Activated CD4-positive, alpha-beta T cell treated with anti-CD3 and anti-CD28 coated beads, Interleukin-2, amount 10 ng/mL, durations not matched to agents 24 days and 14 days (primary cell): ENCODE measurements at places on chromosomes 13 and 19.

DNA sequence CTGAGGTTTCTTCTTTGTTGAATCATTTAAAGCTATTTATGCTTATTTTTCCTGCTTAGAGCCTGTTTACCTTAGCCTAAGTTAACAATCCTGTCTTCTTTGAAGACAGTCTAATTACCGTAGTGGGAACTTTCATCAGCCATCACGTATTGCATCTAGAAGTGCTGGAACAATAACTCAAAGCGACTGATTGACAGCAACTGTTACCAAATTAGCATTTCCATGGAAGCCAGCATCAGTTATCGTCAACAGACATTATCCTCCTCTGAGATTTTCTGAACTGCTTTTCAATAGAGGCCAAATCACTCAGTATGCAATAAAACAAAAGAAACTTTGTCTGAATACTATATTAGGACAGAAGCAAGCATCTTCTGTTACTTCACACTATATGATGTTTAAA is 433.3 kb upstream of the SLITRK1 start:
- H3K4me1 ChIP-seq, result no peaks in the 10 kb centered on the region
- H3K27ac ChIP-seq, result no peak overlapping the region
- H3K27me3 ChIP-seq, result no peaks in the 10 kb centered on the region
- DNase-seq, result no peak
- H3K4me3 ChIP-seq, result no peak overlapping the region

- peak; percentile 77 for DNase-seq
- H3K36me3 ChIP-seq, result peaks cover 1% of the 10 kb centered on the region
- no peak overlapping the region for H3K4me3 ChIP-seq
- H3K4me1 ChIP-seq, result no peaks in the 10 kb centered on the region
- H3K27ac ChIP-seq, result no peak overlapping the region
- H3K27me3 ChIP-seq, result no peaks in the 10 kb centered on the region
These were observed 26.2 kb downstream of the CELF5 start for GRCh38 chr19:3250675-3251074.

GRCh38 chr19:32873247-32873959 is 3.8 kb upstream of the SLC7A9 start:
- no peaks in the 10 kb centered on the region for H3K36me3 ChIP-seq
- no peaks in the 10 kb centered on the region for H3K27me3 ChIP-seq
- no peak overlapping the region for H3K27ac ChIP-seq
- H3K4me3 ChIP-seq, result no peak overlapping the region
- DNase-seq, result no peak

- peak overlapping the region; percentile 4 for H3K27ac ChIP-seq
- peaks cover 82% of the 10 kb centered on the region for H3K36me3 ChIP-seq
- H3K4me3 ChIP-seq, result no peak overlapping the region
- no peaks in the 10 kb centered on the region for H3K27me3 ChIP-seq
- no peaks in the 10 kb centered on the region for H3K4me1 ChIP-seq
These were observed 23.5 kb downstream of the ZNF180 start for GRCh38 chr19:44476559-44477408.

- peaks cover 6% of the 10 kb centered on the region for H3K36me3 ChIP-seq
- DNase-seq, result no peak
- no peak overlapping the region for H3K4me3 ChIP-seq
- no peaks in the 10 kb centered on the region for H3K27me3 ChIP-seq
- peaks cover 15% of the 10 kb centered on the region for H3K4me1 ChIP-seq
These were observed 12.3 kb downstream of the WDFY2 start for GRCh38 chr13:51596541-51596940.

GRCh38 chr19:11192957-11193939 is 4.1 kb downstream of the KANK2 start:
- H3K27ac ChIP-seq, result no peak overlapping the region
- H3K4me3 ChIP-seq, result no peak overlapping the region
- no peak for DNase-seq
- H3K27me3 ChIP-seq, result peaks cover 9% of the 10 kb centered on the region
- H3K36me3 ChIP-seq, result no peaks in the 10 kb centered on the region

- no peaks in the 10 kb centered on the region for H3K4me1 ChIP-seq
- H3K27ac ChIP-seq, result no peak overlapping the region
- DNase-seq, result no peak
- H3K36me3 ChIP-seq, result no peaks in the 10 kb centered on the region
These were observed 13.6 kb upstream of the FBXO17 start for GRCh38 chr19:38989066-38989605.

GRCh38 chr13:102903659-102904407 is 58.0 kb downstream of the ERCC5 start:
- peaks cover 14% of the 10 kb centered on the region for H3K27me3 ChIP-seq
- no peak for DNase-seq
- H3K27ac ChIP-seq, result no peak overlapping the region
- no peaks in the 10 kb centered on the region for H3K4me1 ChIP-seq
- H3K4me3 ChIP-seq, result no peak overlapping the region

DNA sequence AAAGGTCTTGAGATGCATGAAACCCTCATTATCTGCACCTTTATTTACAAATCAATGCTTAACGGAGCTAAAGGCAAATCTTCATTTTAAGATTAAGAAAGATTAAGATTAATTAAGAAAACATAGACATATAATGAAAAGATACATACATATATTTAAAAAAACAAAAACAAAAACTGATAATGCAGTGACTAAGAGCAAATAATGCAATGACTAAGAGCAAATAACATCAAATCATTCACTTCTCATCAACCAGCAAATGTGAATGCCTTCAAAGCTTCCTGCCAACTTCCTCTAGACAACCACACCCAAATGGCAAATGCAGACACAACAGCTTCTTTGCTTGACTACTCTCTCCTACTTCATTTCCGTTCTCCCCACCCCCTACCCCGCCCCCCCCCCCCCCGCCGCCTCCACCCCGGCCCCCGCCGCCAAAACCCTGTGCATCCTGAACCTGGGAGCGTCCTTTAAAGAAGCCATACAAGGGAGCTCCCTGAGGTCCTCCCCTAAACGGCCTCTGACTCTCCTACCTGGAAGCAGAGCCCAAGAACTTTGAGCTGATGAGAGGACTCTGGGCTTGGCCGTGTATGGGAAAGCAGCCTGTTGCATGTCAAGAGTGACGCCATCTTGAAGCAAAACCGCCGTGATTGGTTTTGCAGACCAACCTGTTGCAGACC is 24.5 kb downstream of the TEX101 start:
- DNase-seq, result peak; percentile 83
- peaks cover 3% of the 10 kb centered on the region for H3K27me3 ChIP-seq
- H3K4me1 ChIP-seq, result peaks cover 29% of the 10 kb centered on the region
- peaks cover 2% of the 10 kb centered on the region for H3K36me3 ChIP-seq
- peak overlapping the region; percentile 75 for H3K27ac ChIP-seq
- H3K4me3 ChIP-seq, result peak overlapping the region; percentile 55

GRCh38 chr19:48900477-48901406 is 630 bp downstream of the NUCB1 start:
- DNase-seq, result peak; percentile 80
- peaks cover 35% of the 10 kb centered on the region for H3K36me3 ChIP-seq
- peak overlapping the region; percentile 98 for H3K4me3 ChIP-seq
- H3K4me1 ChIP-seq, result peaks cover 28% of the 10 kb centered on the region

- H3K4me3 ChIP-seq, result no peak overlapping the region
- peaks cover 67% of the 10 kb centered on the region for H3K27me3 ChIP-seq
- H3K36me3 ChIP-seq, result peaks cover 11% of the 10 kb centered on the region
- no peak for DNase-seq
- H3K27ac ChIP-seq, result no peak overlapping the region
- no peaks in the 10 kb centered on the region for H3K4me1 ChIP-seq
These were observed 5.7 kb downstream of the SOX1 start for GRCh38 chr13:112072534-112073244.

GRCh38 chr19:28199323-28199722 is 1013.6 kb downstream of the UQCRFS1 start:
- no peak for DNase-seq
- H3K36me3 ChIP-seq, result no peaks in the 10 kb centered on the region
- H3K27ac ChIP-seq, result no peak overlapping the region
- no peaks in the 10 kb centered on the region for H3K4me1 ChIP-seq

GRCh38 chr19:19259741-19260140 is 13.4 kb downstream of the TM6SF2 start:
- no peak for DNase-seq
- peaks cover 37% of the 10 kb centered on the region for H3K27me3 ChIP-seq
- peaks cover 1% of the 10 kb centered on the region for H3K36me3 ChIP-seq
- H3K27ac ChIP-seq, result no peak overlapping the region
- H3K4me3 ChIP-seq, result no peak overlapping the region

DNA sequence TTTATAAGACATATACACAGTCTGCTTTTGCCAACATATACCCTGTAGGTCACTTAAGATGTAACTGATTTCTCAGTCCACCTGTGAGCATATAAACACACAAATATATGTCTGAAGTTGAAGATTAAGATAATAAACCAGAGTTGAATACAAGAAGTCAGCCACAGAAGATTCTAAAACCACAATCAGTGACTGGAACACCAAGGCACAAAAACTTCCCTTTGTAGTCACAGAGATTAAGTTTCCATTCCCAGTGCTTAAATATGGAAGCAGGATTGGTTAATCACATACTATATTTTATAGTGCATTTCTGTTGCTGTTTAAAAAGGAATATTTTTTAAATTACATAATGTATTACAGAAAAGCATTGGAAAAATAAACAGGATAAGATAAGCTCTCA is 39.9 kb downstream of the MTMR6 start:
- no peaks in the 10 kb centered on the region for H3K27me3 ChIP-seq
- no peaks in the 10 kb centered on the region for H3K4me1 ChIP-seq
- no peak overlapping the region for H3K27ac ChIP-seq

- peak overlapping the region; percentile 86 for H3K27ac ChIP-seq
- H3K27me3 ChIP-seq, result no peaks in the 10 kb centered on the region
- peak; percentile 61 for DNase-seq
- peaks cover 20% of the 10 kb centered on the region for H3K36me3 ChIP-seq
- H3K4me3 ChIP-seq, result peak overlapping the region; percentile 63
- peaks cover 22% of the 10 kb centered on the region for H3K4me1 ChIP-seq
These were observed 60.1 kb downstream of the DCT start for GRCh38 chr13:94419304-94419924.

- peaks cover 57% of the 10 kb centered on the region for H3K36me3 ChIP-seq
- no peak overlapping the region for H3K27ac ChIP-seq
- DNase-seq, result no peak
- H3K27me3 ChIP-seq, result no peaks in the 10 kb centered on the region
- no peak overlapping the region for H3K4me3 ChIP-seq
- H3K4me1 ChIP-seq, result peaks cover 13% of the 10 kb centered on the region
These were observed 20.7 kb downstream of the OBI1 start for GRCh38 chr13:78638216-78638615.
